Pericardium fibroblast (primary cell): ENCODE measurements at places on chromosomes 6 and 20. TPM values are rescaled to one million over a fixed set of nuclear protein-coding genes. Genes with fewer than 3 reads are reported as not detected.

The CAGE1 gene
- total RNA-seq, result not detected in 2 replicates

The BPIFB1 gene
- total RNA-seq, result not detected in 2 replicates

The EDN1 gene
- total RNA-seq, result 1.4 and 22.3 TPM in 2 replicates

The TFAP2A gene
- total RNA-seq, result 0.12 TPM in 1 of 2 replicates, not detected in the other

The SLC22A16 gene
- not detected in 2 replicates for total RNA-seq

The LRRN4 gene
- 1.0 and 12.4 TPM in 2 replicates for total RNA-seq
